Stimulated activated CD4-positive, alpha-beta T cell treated with anti-CD3 and anti-CD28 coated beads, TNF-alpha, amount 100 ng/mL, for 24 hours (primary cell): ENCODE measurements at places on chromosomes 2 and 18.

GRCh38 chr2:26985807-26986206 lies 15.4 kb downstream of the MAPRE3 start:
- DNase-seq, result no peak

DNA sequence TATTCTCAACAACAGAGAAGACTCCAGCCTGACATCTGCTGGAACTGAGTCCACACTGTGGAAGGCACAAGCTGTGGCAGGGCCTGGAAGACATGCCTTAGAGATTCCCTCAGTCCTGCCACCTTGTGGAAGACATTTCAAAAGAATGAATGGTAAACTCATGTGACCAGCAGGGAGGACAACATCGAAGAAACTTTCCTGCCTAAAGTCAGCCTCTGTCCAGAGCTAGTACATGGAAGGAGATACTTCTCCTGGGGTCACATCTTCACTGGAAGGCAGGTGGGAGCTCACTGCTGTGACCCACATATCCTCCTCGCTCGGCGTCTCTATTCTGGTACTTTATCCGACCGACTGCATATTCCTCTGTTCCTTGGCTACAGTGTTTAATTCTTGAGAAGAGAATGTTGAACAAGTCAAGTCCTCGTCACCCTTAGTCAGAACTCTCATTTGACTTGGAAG lies 59.5 kb downstream of the PUM2 start:
- no peak for DNase-seq

- DNase-seq, result no peak
Measured at GRCh38 chr18:12515550-12515949, 107.8 kb downstream of the PRELID3A start.

DNA sequence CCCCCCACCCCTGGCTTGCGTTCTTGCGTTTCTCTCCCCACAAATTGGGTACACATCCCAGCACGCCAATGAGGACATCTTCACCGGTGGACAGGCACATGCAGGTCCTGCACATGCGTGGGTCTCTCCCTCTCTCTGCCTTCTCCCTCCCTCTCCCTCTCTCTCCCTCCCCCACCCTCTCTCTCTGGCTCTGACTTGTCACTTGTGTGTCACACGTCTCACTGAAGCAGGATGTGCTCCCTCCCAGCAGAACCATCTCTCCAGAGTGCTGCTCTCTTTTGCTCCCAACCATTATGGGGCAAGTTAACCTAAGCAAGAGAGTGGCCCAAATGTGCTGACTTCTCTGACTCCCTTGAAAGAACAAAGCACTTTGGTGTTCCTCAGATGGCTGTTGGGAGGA lies 120.8 kb upstream of the CAB39 start:
- no peak for DNase-seq

DNA sequence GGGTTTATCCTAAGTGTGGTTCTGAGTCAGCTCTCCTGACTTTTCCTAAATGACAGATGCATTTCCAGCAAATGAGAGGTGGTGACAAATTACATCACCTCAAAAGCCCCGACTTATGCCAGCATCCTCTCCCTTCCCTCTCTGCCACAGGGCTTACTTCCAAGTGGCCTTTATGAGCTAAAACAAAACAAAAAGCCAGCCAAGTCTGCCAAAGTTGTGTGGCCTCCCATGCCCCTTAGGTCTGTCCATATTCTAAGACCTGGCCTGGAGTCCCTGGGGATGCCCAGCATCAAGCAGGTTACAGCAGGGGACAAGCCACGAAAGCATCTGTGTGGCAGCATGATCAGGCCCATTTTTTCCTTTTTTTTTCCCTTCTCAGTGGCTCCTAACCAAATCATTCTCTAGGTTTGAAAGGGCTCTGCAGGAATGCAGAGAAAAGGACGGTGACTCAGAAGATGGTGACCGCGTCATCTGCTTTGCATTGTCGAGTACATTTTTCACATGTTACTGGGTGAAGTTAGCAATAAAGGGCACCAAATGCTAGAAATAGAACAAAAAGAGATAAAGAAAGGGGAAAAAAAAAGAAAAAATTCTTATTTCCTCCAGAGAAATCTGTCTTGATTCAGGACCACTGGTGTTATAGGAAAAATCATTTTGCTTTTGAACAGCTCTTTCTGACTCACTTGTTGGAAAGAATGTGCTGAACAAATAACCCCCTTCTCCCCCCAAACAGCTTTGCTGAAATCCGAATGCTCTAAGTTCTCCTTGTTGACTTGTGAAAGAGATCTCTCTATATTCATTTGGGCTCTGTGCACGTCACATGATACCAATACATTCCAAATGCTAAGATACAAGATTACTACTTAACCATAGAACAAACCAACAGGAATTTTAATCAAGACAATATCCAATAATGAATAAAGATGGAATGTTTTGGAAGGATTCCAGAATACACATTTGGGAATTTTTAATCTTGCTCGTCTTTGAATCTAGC lies 178.7 kb downstream of the EN1 start:
- no peak for DNase-seq

GRCh38 chr2:109481599-109481998 lies 132.2 kb downstream of the SEPTIN10 start:
- DNase-seq, result no peak

GRCh38 chr2:24881623-24882022 lies 38.4 kb downstream of the ADCY3 start:
- DNase-seq, result no peak

DNA sequence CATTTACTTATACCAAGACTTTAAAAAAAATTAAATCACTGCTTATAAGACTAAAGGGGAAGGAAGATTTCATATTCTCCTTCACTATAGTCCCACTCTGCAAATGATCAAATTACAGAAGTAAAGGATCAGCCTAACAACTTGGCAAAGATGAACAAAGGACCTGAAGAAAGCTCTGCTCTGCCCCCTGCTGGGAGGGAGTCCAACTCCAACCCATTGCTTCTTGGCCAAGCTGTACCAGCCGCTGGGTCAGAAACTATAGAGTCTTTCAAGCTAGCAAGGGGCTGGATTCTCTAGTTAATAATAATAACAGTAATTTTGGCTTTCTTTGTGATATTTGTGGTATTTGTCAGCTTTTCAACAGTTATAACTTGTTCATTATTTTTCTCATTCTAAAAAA lies 927.0 kb upstream of the CRIM1 start:
- no peak for DNase-seq

DNA sequence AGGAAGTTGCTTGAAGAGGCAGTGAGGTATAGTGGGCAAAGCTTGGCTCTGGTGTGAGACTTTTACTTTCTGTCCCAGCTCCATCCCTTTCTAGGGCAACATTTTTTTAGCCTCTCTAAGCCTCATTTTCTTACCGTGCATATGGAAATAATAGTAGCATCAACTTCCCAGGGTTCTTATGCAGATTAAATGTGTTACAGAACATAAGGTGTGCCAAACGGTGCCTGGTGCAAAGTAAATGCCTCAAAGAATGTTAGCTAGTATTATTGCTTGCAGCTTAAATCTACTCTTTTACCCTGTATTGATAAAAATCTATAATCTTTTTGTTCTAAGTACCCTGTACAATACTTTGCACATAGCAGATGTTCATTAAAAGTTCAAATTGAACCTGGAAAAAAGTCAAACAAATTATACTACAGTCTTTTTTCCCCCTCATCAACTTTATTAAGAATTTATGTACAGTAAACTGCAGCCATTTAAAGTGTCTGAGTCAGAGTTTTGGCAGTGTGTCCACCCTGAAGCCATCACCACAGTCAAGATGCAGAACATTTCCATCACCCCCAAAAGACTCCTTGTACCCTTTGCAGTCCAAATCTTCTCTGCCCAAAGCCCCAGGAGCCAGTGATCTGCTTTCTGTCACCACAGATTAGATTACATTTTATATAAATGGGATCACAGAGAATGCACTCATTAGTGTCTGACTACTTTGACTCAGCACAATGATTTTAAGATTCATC lies 10.6 kb downstream of the MAPRE2 start:
- DNase-seq, result no peak

GRCh38 chr2:238719641-238720040 lies 128.2 kb upstream of the TWIST2 start:
- DNase-seq, result no peak

DNA sequence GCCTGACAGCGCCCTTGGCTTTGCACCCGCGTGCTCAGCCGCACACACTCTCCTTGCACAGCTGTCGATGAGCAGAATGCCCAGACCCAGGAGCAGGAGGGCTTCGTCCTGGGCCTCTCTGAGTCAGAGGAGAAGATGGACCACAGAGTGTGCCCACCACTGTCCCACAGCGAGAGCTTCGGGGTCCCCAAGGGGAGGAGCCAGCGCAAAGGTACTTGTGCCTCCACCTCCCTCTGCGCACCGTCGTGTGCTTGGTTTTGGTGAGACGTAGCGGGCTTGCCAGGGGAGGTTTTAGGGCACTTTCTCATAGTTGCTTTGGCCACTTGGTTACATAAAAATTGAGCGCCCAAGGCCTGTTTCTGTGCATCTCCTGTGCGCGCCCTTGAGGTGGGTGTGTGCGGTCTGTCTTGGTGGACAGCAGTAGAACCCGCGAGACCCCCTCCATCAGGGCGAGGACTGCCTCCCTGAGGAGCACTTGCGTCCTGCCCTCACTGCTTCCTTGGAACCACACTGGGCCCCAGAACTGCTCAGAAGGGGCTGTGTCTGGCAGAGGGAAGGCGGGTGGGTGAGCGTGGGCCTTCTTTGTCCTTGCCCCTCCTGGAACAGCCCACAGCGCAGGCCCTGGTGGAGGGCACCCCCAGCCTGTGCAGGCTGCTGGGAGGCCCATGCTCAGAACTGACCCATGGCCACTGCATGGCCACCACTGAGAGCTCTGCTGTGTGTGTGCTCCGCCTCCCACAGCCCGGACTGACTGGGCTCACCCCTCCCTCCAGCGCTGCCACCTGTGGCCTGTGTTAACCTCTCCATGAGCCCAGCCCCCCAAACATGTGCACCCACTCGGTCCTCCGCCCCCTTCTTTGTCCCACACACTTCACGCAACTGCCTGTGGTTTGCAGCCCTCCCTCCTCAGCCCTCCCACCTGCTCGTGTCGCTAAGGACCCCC lies 95.9 kb downstream of the DGKD start:
- DNase-seq, result no peak

DNA sequence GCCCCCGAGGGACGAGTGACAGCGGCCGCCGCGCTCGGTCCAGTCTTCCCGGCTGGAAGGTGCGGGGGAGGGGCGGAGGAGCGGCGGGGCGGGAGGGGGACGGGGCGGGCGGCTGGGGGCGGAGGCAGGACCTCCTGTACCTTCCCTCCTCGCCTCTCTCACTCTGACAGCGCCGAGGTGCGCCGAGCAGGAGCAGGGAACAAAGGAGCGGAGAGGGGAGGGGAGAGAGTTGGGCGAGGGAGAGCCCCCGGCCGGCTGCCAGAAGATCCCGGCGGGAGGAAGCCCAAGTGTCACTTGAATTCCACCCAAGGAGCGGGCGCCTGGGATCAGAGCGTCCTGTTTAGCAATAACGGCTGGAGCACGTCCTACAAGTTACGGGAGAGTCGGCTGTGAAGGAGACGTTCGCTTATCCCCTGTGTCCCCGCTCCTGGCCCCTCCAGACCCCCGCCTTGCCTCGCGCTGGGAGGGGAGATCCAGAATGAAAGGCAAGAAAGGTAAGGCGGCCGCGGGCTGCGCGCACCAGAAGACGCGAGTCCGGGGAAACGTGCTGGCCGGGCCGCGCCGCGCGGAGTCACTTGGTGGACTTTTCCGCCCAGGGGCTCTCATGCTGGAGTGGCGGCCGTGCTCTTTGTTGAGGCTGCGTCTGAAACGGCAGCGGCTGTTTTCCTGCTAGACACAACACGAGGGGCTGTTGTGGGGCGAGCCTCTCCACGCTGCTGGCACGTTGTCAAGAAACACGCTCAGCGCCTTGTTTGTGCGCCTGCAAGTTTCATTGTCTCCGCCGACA lies at the start of gene TGIF1:
TGIF1 (plus strand) TSS at position 161 of the 787 bp plus-strand sequence; CDS start at position 479, 318 bp downstream.
- DNase-seq, result peak; percentile 46

- DNase-seq, result no peak
Measured at GRCh38 chr18:13455471-13455870, 236.9 kb downstream of the LDLRAD4 start.

- no peak for DNase-seq
Measured at GRCh38 chr2:219521066-219521880, 7.0 kb downstream of the ASIC4 start.

GRCh38 chr2:124079045-124079444 lies 54.0 kb downstream of the CNTNAP5 start:
- DNase-seq, result no peak

- no peak for DNase-seq
Measured at GRCh38 chr2:28101123-28101522, 210.6 kb downstream of the BABAM2 start.

DNA sequence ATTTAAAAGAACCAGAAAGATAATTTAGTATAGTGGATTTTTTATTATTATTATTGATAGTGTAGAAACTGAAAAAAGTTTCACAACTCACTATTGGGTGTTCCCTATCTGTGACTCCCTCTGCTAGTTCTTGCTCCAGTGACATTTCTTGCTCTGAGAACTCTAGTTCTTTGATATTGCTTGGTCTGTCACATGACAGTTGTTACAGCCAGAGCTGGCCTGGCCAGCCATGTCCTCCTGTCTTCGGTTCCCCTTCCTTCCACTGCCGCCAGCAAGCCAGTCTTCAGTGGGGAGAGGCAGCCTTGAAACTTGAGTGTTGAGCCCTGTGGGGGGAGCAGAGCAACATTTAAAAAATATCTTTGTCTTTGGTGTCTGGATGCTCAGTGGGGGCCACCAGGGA lies 7.6 kb upstream of the THOC1 start:
- no peak for DNase-seq

- no peak for DNase-seq
Measured at GRCh38 chr2:65464604-65465003, 32.2 kb upstream of the SPRED2 start.

DNA sequence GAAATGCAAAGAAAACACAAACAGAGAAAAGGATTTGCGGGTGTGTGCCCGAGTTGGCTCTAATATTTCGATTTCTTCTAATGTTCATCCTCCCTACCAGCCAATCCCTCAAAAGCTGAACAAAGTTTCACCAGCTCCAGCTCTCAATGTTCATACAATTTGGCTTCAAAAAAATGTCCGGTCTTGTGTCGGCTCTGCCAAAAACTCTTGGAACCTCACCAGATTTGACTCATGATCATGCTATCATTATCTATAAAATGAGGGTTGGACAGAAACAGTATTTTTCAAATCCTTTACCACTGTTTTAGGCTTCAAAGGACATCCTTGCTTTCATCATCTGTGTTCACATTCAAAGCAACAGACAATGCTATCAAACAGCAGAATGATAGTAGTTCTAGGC lies 88.2 kb downstream of the CRACDL start:
- DNase-seq, result no peak

GRCh38 chr2:189159717-189160116 lies 19.8 kb downstream of the COL5A2 start:
- DNase-seq, result no peak

DNA sequence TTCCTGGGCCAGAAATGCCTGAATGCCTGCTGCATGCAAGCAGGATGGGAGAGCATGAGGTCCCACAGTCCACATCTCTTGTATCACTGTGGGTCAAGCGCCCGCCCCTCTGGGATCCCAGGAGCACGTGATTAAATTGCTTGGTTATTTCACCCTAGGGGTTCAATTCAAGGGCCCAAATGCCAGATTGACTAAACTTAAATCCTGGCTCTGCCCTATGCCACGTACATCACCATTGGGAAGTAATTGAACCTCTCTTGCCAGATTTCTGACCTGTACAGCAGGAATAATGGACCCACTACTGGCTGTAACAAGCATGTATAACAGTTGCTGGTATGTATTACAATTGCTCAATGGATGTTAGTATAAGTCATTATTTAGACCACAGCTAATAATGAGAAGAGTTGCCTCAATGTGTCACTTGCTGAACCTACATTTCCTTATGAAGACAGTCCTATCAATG lies 19.9 kb downstream of the FHL2 start:
- DNase-seq, result no peak

GRCh38 chr18:35672897-35673296 lies 91.4 kb downstream of the GALNT1 start:
- no peak for DNase-seq

- no peak for DNase-seq
Measured at GRCh38 chr2:29796446-29796845, 124.9 kb downstream of the ALK start.
